Activated T-cell treated with anti-CD3 and anti-CD28 coated beads, Interleukin-2, amount 50 U/mL, for 24 hours (primary cell): ENCODE measurements at places on chromosomes 7 and 10.
A peak's percentile ranks its signal among the peaks of the same experiment; 100 is the strongest.

DNA sequence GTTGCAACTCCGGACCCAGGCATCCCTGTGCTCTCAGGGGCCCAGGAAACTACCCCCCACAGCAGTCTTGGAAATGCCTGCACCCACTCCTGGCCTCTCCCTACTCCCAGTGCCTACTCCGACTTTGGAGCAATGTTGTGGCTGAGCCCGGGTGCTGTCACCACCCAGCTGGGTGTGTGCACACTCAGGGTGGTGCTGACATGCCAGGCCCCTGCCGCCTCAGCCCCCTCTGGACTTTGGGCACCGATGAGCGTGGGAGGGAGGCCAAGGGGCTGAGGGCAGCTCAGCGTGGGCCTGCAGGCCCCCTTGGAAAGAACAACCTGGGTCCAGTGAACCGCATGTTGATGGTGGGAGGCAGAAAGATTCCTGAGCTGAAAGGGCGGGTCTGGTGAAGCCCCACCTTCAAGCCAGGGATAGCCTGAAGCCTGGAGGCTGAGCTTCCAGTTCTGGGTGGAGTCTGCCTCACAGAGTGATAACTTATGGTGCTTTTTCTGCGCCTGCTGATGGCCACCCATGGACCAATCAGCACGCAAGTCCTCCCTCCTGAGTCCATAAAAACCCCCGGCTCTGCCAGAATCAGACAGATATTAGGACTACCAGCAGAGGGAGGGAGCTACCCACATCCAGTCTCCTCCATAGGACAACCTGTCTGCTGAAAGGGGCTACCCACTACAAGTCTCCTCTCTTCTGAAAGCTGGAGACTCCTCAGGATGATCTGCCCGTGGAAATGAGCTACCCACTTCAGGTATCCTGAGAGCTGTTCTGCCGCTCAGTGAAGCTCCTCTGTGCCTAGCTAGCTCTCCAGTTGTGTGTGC is 380.4 kb upstream of the SORCS1 start:
- no peak for DNase-seq

GRCh38 chr7:17009007-17009719 is 127.4 kb upstream of the AGR3 start:
- DNase-seq, result no peak

- no peak for DNase-seq
Measured at GRCh38 chr7:94173436-94173835, 169.3 kb upstream of the BET1 start.

DNA sequence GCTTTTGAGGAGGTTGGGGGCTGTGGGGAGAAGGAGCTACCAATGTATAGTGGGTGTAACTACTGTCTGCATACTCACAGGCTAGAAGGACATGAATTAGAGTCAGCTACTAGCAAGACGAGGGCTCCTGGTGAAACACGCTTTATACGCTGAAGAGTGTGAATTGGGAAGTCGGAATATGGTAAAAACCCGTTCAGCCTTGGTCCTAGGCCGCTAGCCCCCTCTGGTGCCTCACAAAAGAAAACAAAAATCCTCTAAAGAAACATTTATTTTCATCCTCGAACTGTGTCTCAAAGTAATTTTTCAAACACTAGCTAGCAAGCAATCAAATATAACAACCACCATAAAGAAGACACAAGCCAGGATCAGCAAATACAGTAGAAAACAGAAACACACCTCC is 338.1 kb upstream of the SEMA3C start:
- DNase-seq, result no peak

DNA sequence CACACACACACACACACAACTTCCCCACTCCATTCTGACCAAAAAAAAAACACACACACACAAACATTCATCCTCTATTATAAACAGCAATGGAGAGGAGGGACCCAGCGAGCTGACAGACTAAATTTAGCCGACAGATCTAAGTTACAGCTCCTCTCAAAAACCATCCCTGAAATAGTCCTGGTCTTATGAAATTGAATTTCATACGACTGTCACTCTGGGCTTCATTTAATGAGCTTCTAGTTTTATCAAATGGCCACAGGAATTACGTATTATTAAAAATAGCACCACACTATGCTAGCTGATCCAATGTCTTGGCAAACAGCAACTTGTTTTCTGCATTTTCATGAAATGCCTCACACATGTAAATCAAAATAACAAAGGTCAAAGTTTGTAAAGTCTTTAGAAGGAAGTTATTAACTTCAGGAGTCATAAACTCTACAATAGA is 131.3 kb upstream of the ASAH2 start:
- no peak for DNase-seq

DNA sequence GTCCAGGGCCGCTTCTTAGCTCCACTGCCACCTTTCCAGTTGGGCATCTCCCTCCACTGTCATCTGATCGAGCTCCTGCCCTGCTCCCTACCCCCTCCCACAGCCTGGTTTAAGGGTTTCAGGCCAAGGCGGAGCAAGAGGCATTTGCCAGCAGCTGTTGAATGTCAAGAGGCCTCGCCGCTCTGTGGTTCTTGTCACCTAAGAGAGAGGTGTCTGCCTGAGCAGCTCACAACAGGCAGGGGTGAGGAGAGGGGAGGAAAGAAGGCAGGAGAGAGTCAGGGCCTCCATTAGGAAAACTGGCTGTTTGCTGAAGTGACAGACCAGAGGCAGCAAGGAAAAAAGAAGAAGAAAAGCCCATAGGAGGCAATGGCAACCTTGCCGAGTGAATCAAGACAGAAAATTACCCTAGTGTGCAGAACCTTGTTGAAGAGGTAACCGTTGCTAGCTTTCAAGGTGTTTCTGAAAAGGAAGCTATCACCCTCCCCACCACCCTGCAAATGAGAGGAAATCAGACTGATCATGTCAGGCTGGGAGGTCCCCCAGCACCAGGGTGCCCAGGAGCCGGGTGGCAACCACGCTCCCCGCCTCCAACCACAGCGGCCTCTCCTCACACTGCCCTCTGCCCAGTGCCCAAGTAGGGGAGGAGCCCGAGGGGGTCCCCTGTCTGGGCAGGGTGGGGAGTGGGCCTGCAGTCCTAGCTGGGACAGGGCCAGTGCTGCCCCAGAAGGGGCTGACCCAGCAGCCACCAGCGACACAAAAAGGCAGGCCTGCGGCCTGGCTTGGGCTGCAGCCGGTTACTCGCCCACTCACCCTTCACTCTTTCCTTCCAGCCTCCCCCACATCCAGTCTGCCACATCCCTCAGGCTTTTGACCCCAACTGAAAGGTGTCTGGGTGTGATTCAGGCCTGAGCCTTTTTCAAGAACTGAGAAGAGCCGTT is 7.1 kb downstream of the GATA3 start:
- peak; percentile 71 for DNase-seq

GRCh38 chr10:31101123-31101522 is 69.5 kb upstream of the ZNF438 start:
- peak; percentile 72 for DNase-seq

GRCh38 chr7:64630496-64630895 is 35.4 kb upstream of the ZNF107 start:
- DNase-seq, result no peak

DNA sequence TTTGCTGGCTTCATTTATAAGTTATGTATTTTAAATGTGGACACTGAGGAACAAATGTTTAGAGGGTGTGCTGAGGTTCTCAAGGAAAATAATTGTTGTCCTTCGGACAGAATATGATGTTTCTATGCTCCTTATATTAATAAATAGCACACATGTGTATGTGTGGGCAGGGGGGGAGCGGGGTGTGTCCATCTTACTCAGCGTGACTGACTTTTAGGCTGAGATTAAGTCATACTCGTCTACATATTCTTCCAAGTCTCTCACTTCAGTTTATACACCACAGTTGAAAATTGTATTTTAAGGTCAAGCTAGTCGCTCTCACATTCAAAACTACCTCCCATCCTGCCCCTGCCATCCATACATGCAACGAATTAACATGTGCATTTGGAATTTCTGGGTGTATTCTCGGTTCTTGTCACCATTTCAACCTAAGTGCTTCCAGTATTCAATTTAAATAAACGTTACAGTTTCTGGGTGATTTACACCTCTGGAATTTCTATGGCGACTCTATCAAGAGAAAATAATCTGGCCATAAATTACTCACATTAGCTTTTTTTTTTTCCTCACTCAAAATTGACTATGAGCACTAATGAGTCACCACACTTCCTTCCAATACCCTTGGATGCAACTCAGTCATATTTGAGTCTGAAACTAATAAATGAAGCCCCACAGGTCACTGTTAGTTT is 3.3 kb downstream of the PCDH15 start:
- DNase-seq, result no peak

GRCh38 chr10:35063837-35064454 is 26.2 kb downstream of the CUL2 start:
- no peak for DNase-seq

- no peak for DNase-seq
Measured at GRCh38 chr7:41738806-41739205, 35.9 kb upstream of the INHBA start.

DNA sequence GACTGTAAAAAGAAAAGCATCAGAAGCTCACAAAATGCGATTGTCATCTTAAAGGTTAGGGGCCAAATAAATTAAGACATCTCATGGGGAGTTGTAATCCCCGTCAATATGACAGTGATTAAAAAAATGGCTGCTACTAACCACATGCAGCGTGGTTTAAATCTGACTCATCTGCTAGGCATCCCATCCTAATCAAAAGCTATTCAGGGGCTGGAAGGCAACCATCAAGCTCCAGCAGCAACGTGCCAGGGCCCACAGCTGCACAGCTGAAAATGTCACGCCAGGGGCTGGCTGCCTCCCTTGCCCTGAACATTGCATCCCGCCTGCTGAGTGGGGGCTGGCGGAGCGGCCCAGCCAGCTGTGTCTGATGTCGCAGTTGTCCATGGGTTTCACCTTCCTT is 66.3 kb upstream of the FRMD4A start:
- DNase-seq, result no peak

DNA sequence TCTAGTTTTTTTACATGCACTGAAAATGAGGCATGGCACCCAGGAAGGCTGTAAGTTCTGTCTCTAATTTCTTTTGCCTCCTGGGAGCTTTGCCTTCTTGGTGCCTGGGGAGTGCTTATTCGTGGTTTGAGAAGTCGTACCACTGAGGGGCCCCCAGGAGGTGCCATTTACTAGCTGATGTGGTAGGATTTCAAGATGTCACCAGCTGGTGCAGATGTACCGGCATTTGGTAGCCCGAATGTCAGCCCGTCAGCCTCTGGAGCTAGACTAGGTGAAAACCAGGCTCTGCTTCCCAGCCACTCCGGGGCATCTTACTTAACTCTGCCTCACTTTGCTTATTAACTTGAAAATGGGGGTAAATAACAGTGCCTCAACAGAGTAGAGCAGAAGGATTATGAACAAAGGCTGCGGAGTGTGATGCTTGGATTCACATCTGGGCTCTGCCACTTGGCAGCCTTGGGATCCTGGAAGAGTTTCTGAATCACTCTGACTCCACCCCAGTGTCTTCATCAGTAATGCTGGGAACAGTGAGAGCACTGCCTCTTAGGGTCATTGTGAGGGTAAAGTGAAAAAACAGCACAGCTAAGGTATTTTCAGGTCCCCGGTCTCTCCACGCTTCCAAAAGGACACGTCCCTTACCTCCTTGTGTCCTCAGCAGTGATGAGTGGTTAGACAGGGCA is 31.4 kb upstream of the BTBD16 start:
- no peak for DNase-seq

GRCh38 chr10:271201-271600 is 135.9 kb downstream of the ZMYND11 start:
- no peak for DNase-seq

- no peak for DNase-seq
Measured at GRCh38 chr7:139571190-139571589, 47.7 kb downstream of the CLEC2L start.

DNA sequence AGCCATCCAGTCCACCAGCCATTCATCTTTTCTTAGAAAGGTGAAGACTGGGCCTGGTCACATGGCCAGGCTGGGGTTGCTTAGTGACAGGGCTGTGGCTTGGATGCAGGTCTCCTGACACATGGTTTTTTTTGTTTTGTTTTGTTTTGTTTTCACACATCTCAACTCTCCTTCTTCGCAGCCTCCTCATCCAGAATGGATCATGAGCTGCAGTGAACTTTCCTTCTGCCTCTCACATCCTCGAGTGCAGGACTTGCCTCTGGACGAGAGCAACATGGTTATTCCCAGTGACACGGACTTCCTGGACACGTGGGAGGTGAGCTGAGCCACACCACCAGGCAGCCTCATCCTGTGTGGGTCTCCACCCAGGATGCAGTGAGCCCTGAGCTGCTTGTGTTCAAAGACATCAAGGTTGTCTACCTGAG is 9.5 kb downstream of the AKR1E2 start:
- DNase-seq, result no peak

DNA sequence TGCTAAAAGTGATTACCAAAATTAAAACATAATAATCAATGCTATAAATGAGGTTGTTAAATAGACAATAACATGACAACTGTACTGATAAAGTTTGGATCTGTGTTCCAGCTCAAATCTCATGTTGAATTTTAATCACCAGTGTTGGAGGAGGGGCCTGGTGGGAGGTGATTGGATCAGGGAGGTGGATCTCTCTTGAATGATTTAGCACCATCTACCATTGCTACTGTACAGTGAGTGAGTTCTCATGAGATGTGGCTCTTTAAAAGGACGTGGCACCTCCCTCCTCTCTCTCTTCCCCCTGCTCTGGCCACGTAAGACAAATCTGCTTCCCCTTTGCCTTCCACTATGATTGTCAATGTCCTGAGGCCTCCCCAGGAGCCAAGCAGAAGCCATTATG is 77.5 kb downstream of the HTR5A start:
- DNase-seq, result no peak
